ENCODE measurements at places on chromosomes 13 and 19.

GRCh38 chr13:40275636-40276035 is 390.8 kb downstream of the FOXO1 start:
- DNase-seq: no peak

GRCh38 chr13:75717525-75717924 is 81.4 kb downstream of the LMO7 start:
- no peak for DNase-seq

GRCh38 chr13:40994581-40995230 is 24.4 kb downstream of the ELF1 start:
- DNase-seq: no peak

DNA sequence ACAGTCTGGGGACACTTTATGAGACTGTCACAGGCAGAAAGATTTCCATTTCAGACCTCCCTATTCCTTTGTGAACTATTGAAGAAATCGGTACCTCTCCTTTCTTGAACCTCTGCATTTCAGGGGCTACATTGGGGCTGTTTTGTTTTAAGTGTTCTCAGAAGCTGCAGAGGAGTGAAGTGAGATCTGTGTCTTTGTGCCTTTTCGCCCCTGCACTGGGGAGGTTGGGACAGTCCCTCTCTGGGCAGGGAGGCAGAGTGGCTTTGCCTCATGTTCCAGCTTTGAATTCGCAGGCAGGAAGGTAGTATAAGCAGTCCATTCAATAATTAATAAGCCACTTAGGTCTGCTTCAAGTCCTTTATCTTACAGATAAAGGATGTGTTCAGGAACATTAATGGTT is 9.5 kb upstream of the AMER2 start:
- no peak for DNase-seq

DNA sequence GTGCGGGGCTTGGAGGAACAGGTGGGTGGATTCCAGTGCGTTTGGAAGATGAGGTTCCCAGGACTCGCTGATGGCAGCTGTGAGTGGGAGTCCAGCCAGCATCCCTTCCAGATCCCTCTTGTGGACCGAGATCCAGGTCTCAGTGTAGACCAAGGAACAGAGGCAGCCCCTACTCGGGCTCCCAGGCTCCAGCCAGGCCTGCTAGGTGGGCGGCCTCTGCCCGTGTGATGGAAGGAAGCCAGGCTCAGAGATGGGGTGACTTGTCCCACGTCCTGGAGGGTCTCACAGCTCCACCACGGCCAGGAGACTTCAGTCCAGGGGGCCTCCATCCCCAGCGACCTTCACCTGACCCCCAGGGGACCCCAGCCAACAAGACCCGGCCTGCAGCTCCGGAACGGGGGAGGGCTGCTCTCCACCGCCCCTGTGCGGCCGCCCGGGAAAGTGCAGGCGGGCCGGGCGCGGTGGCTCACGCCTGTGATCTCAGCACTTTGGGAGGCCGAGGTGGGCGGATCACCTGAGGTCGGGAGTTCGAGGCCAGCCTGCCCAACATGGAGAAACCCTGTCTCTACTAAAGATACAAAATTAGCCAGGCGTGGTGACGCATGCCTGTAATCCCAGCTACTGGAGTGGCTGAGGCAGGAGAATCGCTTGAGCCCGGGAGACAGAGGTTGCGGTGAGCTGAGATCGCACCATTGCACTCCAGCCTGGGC is 729 bp upstream of the MADCAM1 start:
- no peak for DNase-seq

DNA sequence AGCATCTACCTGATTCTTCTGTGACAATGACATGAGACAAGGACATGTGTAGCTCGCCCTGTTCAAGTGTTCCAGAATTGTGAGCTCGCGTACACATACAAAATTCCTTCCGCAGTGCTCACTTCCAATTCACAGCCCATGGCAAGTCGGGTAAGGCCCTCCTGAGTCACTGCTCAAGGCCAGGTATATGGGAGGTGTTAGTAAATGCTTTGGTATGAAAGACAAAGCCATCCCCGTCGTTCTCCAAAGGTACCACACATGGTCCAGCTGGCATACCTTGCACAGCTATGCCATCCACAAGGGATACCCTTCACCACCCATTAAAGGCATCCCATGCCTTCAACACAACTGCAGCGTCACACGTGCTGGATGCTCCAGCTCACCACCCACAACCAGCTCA is 4.4 kb upstream of the ELL start:
- no peak for DNase-seq

DNA sequence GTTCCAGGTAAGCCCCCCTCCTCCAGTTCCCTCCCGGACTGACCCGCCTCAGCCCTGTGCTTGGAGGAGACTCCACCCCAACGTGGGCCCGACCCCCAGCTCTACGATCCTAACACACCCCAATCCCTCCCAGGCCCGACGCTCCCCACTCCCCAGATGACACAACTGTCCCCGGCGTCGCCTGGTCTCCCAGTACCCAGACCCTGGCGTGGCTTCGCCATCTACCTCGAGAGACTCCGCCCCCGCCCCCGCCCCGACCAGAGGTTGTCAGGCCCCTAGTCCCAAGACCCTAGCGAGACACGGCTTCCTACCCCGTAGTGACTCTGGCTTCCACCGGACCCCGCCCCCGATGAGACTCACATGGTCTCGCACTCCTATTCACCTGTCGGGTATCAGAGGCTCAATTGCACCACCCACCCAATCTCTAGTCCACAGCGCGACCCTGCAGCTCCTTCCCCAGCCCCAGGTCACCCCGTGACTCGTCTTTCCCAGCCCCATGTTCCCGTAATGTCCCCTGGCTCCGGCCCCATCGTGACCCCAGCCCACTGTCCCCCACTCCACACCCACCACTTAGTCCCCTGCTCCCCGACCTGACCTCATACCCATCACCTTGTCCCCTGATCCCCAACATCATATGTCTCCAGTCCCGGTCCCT is 2.9 kb downstream of the CD37 start:
- DNase-seq: no peak

DNA sequence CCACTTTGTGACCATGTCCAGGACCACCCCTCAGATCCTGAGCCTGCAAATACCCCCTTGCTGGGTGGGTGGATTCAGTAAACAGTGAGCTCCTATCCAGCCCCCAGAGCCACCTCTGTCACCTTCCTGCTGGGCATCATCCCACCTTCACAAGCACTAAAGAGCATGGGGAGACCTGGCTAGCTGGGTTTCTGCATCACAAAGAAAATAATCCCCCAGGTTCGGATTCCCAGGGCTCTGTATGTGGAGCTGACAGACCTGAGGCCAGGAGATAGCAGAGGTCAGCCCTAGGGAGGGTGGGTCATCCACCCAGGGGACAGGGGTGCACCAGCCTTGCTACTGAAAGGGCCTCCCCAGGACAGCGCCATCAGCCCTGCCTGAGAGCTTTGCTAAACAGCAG is 7.7 kb upstream of the CEACAM7 start:
- DNase-seq: no peak

DNA sequence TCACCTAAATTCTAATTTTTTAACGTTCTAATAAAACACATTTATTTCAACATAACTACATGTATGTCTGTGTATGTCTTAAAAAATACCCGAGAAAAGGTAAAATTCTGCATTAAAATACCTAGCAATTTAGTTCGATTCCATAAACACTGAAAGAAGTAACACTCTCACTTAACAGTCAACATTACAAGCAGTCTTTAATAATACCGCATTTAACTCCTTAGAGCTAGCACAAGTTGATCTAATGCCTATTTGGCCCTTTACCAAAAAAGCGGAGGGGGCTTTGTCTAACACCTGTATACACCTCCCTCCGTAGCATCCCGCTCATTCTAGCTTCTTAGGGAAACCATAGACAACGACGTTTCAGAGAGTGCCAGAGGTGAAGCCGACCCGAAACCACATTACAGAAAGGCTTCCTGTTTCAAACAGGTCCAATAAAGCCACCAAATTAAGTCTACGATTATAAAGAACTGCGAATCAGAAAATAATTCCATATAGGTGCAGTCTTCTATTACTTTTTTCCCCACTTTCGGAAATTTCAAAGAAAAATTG is 1.2 kb downstream of the SPART start:
- no peak for DNase-seq

DNA sequence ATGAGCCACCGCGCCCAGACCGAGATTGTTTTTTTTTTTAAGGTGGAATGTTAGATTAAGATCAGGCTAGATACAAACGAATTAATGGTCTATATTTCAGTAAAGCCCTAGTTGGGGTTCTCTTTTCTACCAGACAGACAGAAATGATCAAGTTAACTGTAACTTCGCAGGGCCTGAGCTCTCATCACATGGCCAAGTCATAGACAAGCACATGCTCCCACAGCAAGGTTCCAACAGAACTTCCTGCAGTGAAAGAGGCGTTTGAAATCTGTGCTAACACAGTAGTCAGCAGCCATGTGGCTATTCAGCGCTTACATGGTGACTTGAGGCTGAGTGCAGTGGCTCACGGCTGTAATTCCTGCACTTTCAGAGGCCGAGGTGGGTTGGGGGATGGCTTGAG is 34.7 kb upstream of the SEMA6B start:
- DNase-seq: no peak

- peak; percentile 88 for DNase-seq
These were observed 4.0 kb upstream of the FLT3LG start for GRCh38 chr19:49469828-49470614.

- DNase-seq: no peak
These were observed 8.5 kb upstream of the SYT5 start for GRCh38 chr19:55188625-55189024.

DNA sequence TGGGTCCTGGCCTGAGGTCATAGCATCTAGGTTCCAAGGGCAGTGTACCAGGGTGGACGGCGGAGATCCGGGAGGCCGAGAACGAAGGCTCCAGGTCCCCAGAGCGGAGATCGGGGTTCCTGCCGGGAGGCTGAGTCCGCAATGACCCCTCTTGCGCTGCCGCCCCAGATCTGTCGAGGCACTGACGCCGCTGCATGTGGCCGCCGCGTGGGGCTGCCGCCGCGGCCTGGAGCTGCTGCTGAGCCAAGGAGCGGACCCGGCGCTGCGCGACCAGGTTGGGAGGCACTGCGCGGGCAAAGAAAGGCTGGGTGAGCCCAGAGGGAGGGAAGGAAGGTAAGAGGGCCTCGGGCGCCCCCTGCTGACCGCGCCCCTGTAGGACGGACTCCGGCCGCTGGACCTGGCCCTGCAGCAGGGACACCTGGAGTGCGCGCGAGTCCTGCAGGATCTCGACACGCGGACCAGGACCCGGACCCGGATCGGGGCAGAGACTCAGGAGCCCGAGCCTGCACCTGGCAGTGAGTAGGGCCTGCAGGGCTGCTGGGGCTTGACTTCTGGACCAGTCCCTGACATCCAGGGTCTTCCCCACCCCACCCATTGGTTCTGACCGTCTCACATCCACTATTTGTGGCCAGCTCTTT is 906 bp downstream of the ANKLE1 start:
- DNase-seq: peak; percentile 44

DNA sequence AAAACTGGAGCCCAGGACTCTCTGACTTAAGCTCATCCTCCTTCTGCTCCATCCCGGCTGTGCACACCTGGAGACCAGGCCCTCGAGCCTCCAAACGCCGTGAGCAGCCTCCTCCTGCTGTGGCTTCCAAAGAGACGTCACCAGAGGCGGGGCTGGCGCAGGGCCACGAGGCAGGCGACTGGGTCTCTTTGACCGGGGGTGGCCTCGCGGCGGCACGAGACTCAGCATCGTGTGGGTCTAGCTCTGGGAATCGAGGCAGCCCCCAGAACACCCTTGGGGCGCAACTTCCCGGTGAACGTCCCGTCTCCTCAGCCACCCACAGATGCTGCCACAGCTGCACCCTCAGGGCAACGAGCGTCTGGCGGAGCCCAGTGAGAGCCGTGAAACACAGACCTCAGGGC is 22.8 kb downstream of the RASA3 start:
- no peak for DNase-seq

GRCh38 chr19:48670699-48671445 is 1.9 kb downstream of the NTN5 start:
- no peak for DNase-seq

GRCh38 chr19:28504139-28504538 is 708.8 kb downstream of the UQCRFS1 start:
- DNase-seq: no peak

- DNase-seq: no peak
These were observed 5.2 kb downstream of the DAND5 start for GRCh38 chr19:12974301-12975220.

DNA sequence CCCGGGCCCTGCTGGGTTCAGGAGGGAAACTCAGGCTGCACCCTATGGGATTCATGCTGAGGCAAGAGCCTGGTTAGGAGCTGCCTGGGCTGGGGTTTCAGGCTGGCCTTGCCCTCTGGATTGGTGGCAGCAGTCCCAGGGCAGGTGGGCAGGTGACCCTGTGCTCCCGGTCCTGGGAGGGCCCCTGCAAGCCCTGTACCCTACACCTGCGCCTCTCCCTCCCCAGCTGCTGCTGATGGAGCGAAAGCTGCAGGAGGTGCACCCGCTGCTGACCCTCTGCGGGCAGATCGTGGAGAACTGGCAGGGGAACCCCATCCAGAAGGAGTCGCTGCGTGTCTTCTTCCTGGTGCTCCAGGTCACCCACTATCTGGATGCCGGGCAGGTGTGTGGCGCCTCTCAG is 20.4 kb downstream of the MAU2 start:
- DNase-seq: no peak

GRCh38 chr13:75480671-75481175 is 1.2 kb downstream of the TBC1D4 start:
- peak; percentile 74 for DNase-seq

- DNase-seq: no peak
These were observed 10.1 kb downstream of the KASH5 start for GRCh38 chr19:49398001-49398615.

GRCh38 chr19:30102666-30103065 is 160.6 kb downstream of the URI1 start:
- DNase-seq: no peak

DNA sequence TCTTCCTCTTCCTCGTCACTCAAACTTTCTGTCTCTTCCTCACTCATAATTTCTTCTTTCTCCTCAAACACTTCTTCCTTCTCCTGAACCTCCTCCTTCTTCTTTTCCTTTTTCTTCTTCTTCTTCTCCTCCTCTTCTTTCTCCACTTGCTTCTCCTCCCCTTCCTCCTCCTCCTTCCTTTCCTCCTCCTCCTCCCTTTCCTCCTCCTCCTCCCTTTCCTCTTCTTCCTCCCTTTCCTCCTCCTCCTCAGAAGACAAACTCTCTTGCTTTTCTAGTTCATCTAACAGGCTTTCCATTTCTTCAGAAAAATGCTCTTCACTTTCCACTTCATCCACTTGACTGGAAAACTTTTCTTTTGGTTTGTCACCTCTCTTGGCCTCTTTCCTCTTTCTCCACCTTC is 19.8 kb downstream of the WDR87 start:
- no peak for DNase-seq

- no peak for DNase-seq
These were observed 158.3 kb downstream of the FOXO1 start for GRCh38 chr13:40508127-40508526.

GRCh38 chr13:67143544-67144115 is 86.5 kb downstream of the PCDH9 start:
- DNase-seq: no peak

Data from GM12864 (cell line).